ENCODE measurements at places on chromosomes 7 and 10.

DNA sequence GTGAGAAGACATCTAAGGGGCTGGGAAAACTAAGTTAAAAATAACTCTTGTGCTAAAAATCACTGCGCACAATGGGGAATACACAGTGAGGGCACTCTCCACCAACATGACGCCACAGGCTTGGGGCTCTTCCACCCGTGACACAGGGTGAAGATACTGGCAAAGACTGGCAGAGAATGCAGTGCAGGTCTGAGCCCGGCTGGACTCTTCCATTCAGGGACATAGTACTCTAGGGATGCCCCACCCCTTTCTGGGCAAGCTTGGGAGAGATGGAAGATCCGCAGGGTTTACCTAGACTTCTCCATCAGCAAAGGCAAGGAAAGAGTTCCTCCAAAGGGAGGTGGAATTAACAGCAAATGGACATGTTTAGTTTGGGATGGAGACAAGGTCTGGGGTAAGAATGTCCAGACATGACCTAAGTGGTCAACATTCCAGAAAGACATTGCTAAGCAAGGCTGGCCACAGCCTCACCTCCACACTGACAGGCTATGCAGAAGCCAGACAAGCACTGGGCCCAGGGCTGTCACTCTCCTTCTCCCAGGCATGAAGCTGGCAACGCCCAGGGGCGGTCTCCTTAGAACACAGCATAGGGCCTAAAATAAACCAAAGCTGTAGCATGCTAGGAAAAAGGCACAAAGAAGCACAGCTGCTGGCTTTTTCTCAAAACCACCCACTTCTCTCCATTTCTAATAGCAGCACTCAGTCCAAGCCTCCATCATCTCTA is 28.1 kb downstream of the XPNPEP1 start:
- no peak for DNase-seq

DNA sequence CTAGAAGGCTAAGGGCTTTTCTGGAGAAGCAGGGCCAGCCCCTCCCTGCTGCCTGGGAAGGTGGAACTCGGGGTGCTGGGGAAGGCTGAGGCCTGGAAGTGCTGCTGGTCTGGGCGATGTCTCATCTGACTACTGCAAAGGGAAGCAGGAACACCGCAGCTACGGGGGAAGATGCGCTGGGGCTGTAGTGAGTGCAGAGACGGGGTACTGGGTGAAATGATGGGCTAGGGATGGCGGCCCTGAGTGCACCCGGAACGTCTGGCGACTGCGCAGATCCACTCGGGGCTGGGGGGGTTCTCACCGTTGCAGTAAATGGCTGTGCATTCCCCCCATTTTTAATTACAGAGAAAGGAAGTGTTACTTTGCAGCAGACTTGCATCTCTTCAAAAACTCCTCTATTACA is 195.4 kb upstream of the ADARB2 start:
- DNase-seq: no peak

- DNase-seq: no peak
Measured at GRCh38 chr7:47264021-47264651, 317.8 kb downstream of the TNS3 start.

DNA sequence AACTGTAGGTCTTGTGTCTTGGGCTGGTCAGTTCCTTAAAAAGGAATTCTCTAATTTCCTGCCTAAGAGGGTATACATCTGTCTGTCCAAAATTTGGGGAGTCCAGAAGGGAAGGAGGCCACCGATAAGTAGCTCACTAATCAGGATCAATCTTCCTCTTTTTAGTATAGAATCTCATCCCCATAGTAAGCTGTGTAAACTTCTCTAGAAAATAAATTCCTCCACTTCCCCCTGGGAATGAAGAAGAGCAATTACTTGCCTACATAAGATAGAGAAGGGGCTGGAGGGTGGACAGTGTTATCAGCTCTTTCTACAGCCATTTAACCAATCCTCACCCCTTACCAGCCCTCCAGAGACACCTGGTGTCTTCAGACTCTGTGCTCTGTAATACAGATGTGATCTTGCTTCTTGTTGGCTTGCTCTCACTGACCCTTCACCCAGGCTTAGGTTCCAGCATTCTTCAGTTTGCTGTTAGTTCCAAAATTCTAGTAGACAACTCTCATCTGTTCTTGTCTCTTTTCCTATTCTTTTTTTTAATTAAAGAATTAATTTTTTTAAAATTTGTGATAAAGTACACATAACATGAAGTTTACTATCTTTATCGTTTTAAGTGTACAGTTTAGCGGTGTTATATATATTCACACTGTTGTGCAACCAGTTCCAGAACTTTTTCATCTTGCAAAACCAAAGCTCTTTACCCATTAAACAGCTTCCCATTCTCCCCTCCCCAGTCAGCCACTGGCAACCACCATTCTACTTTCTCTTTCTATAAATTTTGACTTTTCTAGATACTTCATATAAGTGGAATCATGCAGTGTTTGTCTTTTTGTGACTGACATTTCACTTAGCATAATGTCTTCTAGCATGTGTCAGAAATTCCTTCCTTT is 6.5 kb upstream of the PRKAR2B start:
- DNase-seq: no peak

- DNase-seq: peak; percentile 29
Measured at GRCh38 chr10:6491841-6492609, 88.1 kb downstream of the PRKCQ start.

DNA sequence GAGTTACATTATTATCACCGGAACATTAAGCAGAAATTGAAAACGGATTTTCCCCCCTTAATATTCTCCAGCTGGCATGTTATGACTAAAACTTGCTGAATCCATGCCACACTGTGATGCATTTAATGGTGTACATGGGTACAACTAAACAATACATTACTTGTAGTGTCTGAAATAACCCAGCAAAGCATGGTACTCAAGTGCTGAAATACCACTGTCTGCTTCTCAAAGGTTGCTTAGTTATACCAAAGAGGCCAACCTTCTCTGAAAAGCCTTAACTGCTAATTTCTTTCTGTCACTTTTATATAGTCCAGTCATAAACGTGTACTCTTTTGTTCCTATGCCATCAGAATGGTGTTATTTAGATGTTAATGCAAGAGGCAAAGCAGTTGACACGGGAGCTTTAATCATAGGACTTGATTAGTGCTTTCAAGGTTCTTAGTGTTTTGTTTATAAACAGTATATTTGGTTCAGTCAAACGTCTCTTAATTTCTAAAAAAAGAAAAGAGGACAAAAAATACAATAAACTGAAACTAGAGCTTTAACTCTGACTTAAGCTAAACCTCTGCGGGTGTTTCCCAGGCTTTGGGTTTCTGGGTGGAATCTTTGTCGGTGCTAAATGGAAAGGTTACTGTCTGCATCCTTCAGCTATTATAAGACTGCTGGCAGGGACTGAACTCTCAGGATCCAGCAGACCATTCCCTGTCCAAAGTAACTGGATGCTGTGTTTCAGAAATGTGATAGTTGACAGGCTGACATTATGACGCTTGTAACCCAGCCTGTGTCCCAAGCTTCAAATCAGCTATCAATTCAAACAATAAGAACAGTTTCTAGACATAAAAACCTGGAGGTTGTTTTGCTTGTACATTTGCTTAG is 202.6 kb downstream of the PPP1R3A start:
- no peak for DNase-seq

DNA sequence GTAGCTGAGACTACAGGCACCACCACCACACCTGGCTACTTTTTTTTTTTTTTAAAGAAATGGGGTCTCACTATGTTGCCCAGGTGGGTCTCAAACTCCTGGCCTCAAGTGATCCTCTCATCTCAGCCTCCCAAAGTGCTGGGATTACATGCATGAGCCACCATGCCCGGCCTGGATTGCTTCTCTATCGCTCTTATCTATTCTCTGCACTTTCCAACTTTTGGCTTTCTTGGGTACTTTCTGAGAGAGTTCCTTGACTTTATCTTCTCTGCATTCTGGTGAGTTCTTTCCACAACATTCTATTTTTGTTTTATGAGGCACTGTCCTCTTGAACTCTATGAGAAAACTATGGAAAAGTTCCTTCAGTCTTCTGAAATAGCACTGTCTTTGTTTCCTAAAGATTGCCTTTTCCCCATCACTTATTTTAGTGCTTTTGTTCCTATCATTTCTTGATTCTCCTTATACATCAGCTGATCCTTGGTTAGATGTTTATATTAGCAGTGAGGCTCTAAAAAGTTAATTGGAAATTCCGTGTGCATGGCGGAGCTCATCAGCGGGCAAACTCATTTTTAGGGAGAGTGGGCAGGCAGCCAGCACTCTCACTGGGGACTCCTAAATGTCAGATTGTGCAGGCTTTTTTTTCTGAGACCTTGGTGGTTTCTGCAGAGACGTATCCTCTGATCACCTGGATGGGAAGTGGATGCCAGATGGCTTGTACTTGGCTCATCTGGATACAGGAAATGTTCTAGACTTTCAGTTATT is 43.9 kb downstream of the HIP1 start:
- no peak for DNase-seq

DNA sequence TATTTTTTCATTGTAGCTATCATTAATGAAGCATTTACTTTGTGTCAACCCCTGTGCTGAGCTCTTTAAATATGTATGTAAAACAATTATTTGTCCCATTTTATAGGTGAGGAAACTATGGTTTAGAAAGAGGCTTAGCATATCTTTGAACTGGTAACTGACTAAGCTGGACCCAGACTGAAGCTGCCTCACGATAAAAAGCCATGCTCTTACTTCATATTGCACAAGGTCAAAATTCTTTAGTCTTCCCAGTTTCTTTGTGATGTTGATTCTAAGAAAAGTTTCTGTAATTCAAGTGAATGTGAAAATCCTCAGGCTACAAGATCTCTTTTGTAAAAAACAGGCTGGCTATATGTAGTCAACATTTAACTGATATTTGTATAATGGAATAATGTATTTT is 46.6 kb upstream of the SLC16A12 start:
- no peak for DNase-seq

- DNase-seq: no peak
Measured at GRCh38 chr7:21352540-21353387, 75.1 kb upstream of the SP4 start.

- DNase-seq: no peak
Measured at GRCh38 chr7:47361746-47362215, 220.1 kb downstream of the TNS3 start.

DNA sequence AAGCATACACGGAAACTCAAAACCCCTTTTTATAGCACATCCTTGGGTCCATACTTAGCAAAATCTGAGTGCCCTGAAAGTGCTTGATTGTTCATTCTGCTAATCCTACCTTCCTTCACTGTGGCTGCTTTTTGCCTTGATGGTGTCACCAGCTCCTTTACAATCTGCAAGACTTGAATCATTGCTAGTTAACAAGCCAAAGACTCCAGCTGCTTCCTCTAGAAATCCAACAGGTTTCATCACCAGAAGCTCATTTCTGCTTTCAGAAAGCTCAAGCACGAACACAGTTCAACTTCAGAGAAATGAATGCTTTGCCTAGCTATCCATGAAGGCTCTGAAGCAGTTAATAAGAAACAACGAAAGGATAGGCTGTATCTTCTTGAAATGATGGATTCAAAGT is 38.0 kb downstream of the USP6NL start:
- DNase-seq: no peak

- DNase-seq: no peak
Measured at GRCh38 chr10:111435871-111436270, 359.0 kb downstream of the ADRA2A start.

GRCh38 chr7:96417784-96418183 is 95.9 kb upstream of the SLC25A13 start:
- no peak for DNase-seq

GRCh38 chr7:42017349-42017986 is 219.5 kb downstream of the GLI3 start:
- DNase-seq: no peak

DNA sequence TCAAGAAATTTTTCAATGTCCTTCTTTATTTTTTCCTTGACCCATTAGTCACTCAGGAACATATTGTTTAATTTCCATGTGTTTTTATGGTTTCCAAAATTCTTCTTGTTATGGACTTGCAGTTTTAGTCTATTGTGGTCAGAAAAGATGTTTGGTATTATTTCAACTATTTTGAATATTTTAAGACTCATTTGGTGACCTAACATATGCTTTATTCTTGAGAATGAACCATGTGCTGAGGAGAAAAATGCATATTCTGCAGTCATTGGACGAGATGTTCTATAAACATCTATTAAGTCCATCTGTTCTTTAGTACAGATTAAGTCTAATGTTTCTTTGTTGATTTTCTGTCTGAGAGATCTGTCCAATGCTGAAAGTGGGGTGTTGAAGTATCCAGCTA is 42.3 kb upstream of the MDFIC start:
- no peak for DNase-seq

DNA sequence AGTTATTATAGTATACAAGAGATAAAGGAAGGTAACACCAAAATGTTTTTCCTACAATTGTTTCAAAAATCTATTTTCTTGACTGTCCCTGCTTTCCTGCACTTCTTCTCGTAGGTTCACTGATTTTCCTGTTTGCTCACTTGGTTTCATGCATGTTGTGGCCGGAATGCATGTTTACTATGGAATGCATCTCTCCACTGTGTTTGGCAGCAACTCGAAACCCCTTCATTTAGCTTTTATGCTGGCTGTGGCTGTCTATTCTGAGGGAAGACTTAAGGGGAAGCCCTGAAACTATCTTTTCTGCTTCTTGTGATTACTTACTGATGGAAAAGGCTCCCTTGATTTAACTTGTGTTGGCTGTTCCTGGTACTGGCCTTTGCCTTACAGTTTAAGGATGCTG is 120.3 kb downstream of the NRG3 start:
- DNase-seq: no peak

GRCh38 chr10:63133821-63134557 is 861 bp downstream of the NRBF2 start:
- peak; percentile 37 for DNase-seq

DNA sequence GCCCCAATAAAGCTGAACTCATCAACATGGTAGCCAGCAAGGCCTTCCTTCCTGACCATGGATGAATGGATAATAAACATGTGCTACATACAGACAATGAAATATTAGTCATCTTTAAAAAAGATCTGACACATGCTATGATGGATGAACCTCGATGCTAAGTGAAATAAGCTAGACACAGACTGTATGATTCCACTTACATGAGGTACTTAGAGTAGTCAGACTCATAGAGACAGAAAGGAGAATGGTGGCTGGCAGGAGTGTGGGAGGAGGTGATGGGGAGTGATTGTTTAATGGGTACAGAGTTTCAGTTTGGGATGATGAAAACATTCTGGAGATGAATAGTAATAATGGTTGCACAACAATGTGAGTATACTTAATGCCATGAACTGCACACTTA is 114.1 kb upstream of the SORCS3 start:
- no peak for DNase-seq

DNA sequence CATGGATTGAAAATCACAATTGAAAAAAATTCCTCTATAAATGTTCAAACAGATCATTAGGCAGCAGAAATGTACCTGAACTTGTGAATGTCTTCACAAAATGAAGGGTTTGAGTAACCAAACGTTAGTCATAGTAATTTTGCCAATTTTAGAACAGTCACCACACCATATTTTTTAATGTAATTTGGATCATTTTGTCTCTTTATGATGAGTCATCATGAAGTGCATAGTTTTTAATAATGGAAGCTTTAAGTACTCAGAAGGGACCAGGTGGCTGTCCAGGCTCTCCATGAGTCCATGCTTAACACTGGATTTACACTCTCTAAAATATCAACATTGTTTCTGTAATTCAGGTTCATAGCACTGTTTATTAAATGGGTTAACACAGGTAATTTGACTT is 219.2 kb downstream of the ETV1 start:
- no peak for DNase-seq
